ENCODE measurements at places on chromosomes 1 and 21. TPM values are rescaled to one million over a fixed set of nuclear protein-coding genes. Genes with fewer than 3 reads are reported as not detected.
A peak's percentile ranks its signal among the peaks of the same experiment; 100 is the strongest.

Gene SPRR2B
- not detected for total RNA-seq

DNA sequence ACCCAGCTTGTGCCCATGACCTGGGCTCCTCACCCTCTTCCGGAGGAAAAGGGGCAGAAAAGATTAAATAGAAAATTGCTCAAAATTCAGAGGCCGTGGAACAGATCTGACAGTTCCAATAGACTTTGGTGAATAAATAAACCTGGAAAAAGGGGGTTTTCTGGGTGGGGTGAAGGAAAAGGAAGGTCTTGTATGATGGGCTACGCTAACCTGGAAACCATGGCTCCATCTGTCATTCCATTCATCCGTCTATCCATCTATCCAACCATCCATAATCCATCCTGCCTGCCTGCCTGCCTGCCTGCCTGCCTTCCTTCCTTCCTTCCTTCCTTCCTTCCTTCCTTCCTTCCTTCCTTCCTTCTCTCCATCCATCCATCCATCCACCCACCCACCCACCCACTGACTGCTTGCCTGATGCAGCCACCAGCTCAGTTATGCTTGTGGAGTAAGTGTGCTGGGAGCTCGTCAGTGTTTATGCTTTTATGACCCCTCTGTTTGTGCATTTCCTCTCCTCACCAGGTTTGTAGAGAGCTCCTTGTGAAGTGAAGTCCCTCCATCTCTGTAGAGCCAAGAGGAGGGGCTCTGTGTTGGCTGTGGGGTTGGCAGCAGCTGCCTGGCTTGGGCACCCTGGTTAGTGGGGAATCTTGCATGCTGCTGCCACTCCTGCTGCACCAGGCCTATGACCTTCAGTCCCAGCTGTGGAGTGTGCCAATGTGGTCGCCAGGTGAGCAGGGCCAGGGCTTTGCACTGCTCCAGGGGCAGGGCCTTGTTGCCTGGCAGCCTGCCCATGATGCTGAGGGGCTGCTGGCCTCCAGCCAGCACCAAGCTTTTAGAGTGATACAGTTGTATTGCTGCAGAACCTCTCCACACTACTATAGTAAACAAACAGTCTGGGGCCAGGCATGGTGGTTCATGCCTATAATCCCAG lies 16.0 kb upstream of the POU3F1 start:
- no peak overlapping the region for H3K4me3 ChIP-seq
- DNase-seq: no peak
- H3K27ac ChIP-seq: no peak overlapping the region
- H3K27me3 ChIP-seq: no peaks in the 10 kb centered on the region
- no peaks in the 10 kb centered on the region for H3K4me1 ChIP-seq

DNA sequence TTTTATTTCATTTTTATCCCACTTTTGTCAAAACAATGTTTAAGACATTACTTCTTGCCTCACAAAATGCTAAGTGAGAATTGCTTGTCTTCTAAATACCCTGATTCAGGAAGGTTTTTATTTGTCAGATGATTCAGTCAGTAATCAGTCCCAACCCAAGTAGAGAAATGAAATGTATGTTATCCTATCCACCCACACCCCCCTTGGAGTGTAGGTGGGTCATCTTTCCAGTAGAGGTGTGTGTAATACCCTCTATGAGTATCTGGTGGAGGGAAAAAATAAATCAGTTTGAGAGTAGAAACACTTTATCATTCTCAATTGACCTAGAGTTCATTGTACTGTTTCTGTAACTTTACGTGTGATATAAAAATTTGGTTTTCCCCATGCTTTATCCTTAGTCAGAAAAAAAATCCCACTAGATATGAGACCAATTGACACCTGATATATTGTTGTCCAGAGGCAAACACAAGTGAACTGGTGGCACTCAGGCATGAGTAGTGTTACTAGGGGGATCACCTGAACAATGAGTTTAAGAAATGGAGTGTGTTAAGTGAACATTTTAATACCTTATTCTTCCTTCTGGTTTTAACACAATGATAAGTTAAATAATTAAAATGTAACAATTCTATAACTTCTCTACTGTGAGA lies 153.8 kb upstream of the C1orf105 start:
- no peaks in the 10 kb centered on the region for H3K36me3 ChIP-seq
- no peak overlapping the region for H3K27ac ChIP-seq
- no peak for DNase-seq
- no peak overlapping the region for H3K4me3 ChIP-seq
- peaks cover 10% of the 10 kb centered on the region for H3K4me1 ChIP-seq

- H3K27ac ChIP-seq: no peak overlapping the region
- peaks cover 48% of the 10 kb centered on the region for H3K36me3 ChIP-seq
- peak; percentile 43 for DNase-seq
- no peaks in the 10 kb centered on the region for H3K4me1 ChIP-seq
- no peaks in the 10 kb centered on the region for H3K27me3 ChIP-seq
These were observed 9.4 kb downstream of the COL6A1 start for GRCh38 chr21:45990741-45991605.

DNA sequence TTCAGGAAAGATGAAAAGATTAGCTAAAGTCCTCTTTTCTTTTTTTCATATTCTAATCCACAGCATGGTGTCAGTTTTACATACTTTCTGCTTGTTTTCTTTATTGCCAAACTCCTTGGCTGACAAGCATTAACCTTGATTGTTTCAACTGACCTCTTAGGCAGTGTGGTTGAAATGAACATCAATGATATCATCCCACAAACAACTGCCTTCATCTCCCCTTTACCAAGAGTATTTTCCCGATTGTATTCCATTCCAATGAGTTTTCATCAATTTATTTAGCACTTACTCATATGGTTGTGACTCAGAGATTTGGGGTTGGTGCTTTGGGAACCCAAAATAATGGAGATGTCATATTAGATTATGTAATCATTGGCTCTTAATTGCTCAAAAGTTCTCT lies 71.8 kb downstream of the SPAG17 start:
- no peak for DNase-seq
- H3K36me3 ChIP-seq: no peaks in the 10 kb centered on the region

GRCh38 chr1:220274251-220274855 lies 2.1 kb upstream of the RAB3GAP2 start:
- H3K4me3 ChIP-seq: no peak overlapping the region
- no peak overlapping the region for H3K27ac ChIP-seq
- H3K4me1 ChIP-seq: peaks cover 26% of the 10 kb centered on the region
- DNase-seq: peak; percentile 52
- no peaks in the 10 kb centered on the region for H3K27me3 ChIP-seq

GRCh38 chr21:45867041-45867666 lies 114.4 kb upstream of the COL6A1 start:
- no peaks in the 10 kb centered on the region for H3K4me1 ChIP-seq
- H3K4me3 ChIP-seq: no peak overlapping the region
- no peaks in the 10 kb centered on the region for H3K27me3 ChIP-seq
- peak; percentile 34 for DNase-seq
- no peaks in the 10 kb centered on the region for H3K36me3 ChIP-seq

DNA sequence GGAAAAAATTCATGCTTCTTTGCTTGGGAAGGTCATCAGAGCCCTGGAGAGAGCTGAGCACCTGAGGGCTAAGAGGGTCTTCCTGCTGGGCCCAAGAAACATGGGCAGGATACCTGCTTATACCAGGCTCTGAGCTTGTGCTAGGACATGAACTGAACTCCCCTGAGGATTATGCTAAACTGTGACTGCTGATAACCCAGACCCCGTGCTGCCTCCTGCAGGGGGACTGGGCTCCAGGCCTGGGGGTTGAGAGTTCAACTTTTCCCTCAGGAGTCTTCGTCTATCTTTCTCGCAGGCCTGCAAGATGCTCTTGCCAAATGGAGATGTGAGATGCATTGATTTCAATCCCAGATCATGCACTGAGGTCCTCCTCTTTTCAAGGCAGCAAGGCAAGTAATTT lies 368.5 kb downstream of the HHAT start:
- H3K4me3 ChIP-seq: no peak overlapping the region
- H3K36me3 ChIP-seq: no peaks in the 10 kb centered on the region
- H3K4me1 ChIP-seq: no peaks in the 10 kb centered on the region
- no peak for DNase-seq
- no peaks in the 10 kb centered on the region for H3K27me3 ChIP-seq

GRCh38 chr1:2429780-2430591 lies 17.6 kb upstream of the PEX10 start:
- H3K4me1 ChIP-seq: no peaks in the 10 kb centered on the region
- H3K36me3 ChIP-seq: no peaks in the 10 kb centered on the region
- no peak for DNase-seq
- peaks cover 55% of the 10 kb centered on the region for H3K27me3 ChIP-seq

GRCh38 chr21:32966120-32966519 lies 59.6 kb upstream of the OLIG2 start:
- no peak overlapping the region for H3K4me3 ChIP-seq
- H3K36me3 ChIP-seq: no peaks in the 10 kb centered on the region
- no peak for DNase-seq

- DNase-seq: no peak
- no peak overlapping the region for H3K4me3 ChIP-seq
- H3K4me1 ChIP-seq: no peaks in the 10 kb centered on the region
- no peak overlapping the region for H3K27ac ChIP-seq
- peaks cover 6% of the 10 kb centered on the region for H3K27me3 ChIP-seq
These were observed 307.3 kb downstream of the PTPRU start for GRCh38 chr1:29543586-29543985.

All from lower lobe of right lung (tissue), 2 donors.